ENCODE measurements at places on chromosomes 11 and 22.
A peak's percentile ranks its signal among the peaks of the same experiment; 100 is the strongest.

- no peak for DNase-seq
These were observed 1060.8 kb downstream of the OPCML start for GRCh38 chr11:132471466-132471865.

GRCh38 chr11:106983261-106983660 is 35.0 kb downstream of the GUCY1A2 start:
- DNase-seq, result no peak

DNA sequence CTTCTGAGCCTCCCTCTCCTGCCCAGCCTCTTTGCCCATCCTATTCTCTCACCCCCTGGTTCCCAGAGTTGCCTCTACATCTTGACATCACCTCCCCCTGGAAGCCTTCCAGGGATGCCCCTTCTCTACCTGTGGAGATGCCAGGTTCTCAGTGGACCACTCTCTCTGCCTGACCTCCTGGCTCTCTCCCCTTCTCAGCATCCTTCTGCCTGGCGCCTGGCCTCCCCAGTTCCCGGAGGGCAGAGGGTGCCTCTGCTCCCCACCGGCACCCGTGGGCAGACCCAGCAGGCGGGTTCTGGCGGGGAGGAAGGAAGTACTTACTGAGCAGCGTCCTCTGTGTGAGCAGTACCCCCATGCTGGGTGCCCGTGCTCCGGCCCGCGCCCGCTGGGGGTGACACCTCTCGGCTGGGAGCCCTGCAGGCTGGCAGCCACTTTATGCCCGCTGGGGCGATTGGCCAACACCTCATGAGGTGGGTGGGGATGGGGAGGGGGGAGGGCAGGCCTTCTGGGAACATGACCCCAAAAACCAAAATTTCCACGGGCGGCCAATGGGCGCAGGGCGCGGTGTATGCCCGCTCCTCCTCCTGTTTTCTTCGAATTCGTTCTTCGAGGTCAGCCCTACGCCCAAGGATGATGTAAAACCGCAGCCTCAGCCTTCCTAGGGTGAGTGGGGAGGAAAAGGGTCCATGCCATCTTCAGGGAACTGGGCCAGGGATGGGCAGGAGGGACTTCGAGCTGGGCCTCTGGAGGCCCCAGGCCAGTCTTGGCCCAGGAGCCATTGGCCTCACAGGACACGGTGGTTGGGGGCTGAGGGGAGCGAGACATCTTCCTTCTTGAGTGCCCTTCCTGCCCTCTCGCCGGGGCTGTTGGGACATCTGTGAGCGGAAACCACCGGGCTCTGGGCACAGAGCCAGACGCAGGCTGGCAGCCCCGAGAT is at the start of gene OSM:
OSM (minus strand) TSS at position 407 of the 937 bp plus-strand sequence; CDS start at position 355, 52 bp downstream.
- DNase-seq, result peak; percentile 95

- DNase-seq, result no peak
These were observed 442.2 kb upstream of the B3GAT1 start for GRCh38 chr11:134853992-134854991.

GRCh38 chr11:102600666-102601065 is 24.5 kb downstream of the MMP20 start:
- no peak for DNase-seq

DNA sequence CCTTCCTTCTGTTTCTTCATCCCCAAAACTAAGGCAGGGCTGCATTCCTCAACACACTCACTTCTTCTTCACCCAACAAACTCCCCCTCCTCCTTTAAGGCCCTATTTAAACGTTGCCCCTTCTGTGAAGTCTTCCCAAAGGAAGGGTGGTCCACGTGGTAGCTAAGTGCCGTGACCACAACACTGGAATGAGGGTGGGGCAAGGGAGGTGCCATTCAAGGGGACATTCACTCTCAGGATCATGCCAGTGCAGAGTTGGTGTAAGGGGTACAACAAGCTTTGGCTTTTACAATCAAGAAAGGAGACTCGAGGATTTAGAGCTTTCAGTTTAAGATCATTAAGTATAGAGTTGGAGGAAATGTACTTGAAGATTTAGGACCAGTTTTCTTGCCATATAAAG is 8.0 kb upstream of the MS4A10 start:
- DNase-seq, result no peak

GRCh38 chr11:38900211-38900610 is 2302.2 kb upstream of the RAG2 start:
- DNase-seq, result no peak

DNA sequence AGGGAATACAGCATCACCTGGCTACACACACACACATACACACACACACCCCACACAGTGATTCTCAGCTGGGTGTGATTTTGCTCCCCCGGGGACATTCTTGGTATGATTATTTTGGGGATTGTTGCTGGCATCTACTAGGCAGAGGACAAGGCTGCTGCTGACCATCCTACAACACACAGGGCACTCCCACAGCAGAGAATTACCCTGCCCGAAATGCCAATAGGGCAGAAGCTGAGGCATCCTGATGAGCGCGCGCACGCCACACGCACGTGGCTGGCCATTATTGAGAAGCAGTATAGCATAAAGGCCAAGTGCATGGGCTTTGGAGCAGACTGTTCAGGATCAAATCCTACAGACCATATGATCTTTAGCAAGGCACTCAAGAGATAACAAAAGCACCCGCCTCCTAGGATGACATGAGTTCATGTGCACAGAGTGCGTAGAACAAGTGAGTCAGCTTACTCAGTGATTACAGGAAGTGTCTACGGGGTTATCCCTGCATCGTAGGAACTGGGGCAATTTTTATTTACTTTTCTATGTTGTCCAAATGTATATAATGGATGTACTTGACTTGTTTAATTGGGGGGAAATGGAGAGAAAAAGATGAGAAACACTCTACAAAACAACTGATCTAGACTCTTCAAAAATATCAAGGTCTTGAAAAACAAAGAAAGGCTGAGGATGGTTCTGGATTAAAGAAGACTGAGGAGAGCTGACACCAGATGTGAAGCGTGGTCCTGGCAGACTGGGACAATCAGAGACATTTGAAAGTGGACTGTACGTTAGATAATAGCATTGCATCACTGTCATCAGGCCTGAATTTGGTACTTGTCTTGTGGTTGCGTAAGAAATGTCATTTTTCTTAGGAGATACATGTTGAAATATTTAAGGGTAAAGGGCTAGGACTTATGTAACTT is 7.2 kb upstream of the EHD1 start:
- peak; percentile 88 for DNase-seq

DNA sequence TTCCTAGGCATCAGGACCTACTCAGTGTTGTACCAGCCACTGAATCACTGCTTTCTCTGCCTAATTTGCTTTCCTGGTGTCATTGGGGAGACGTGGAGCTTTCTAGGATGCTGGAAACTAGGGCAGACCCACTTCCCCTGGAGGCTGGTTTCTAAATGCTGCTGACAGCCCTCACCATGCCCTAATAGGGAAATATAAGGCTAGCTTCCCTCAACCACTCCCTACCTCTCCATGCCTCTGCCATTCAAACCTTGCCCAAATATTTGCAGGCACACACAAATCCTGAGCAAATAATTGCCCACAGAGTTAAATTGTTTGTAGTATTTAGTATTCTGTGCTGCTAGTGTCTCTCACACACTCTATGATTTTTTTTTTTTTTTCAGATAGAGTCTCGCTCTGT is 310.2 kb downstream of the DDX10 start:
- DNase-seq, result no peak

DNA sequence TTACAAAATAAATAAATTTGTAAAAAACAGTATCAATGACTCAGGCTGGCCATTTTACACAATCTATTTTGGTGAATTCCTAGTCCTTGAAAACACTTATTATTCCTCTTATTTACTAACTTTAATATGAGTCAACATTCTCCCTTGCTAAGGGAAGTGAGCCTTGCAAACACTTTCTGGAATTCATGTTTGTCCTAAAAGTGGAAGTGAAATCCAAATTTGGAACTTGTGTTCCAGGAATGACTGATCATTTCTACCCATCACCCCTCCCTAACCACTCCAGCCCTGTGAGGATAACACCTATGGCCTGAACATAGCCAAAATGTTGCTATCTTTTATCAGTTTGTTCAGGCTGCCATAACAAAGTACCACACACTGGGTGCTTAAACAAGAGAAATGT is 83.1 kb downstream of the OR5AK2 start:
- DNase-seq, result no peak

GRCh38 chr11:43825217-43825816 is 55.3 kb upstream of the ALKBH3 start:
- peak; percentile 6 for DNase-seq

DNA sequence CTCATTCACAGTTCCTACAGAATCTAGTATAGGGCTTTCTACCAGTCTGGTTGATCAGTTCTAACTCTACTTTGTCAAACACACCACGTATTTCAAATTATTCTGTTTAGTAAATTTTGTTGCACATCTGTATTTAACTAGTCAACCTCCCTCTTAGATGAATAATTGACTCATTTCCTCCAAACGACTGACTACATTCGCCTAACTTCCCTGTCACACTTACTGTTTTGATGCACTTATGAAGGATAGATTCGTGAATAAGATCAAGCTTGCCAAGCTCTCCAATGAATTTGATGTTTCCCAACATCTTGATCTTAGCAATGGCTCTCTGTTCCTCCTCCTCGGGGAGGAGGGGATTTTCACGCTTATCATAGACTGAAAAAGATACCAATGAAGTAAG is 5.0 kb downstream of the EIF4G2 start:
- no peak for DNase-seq

DNA sequence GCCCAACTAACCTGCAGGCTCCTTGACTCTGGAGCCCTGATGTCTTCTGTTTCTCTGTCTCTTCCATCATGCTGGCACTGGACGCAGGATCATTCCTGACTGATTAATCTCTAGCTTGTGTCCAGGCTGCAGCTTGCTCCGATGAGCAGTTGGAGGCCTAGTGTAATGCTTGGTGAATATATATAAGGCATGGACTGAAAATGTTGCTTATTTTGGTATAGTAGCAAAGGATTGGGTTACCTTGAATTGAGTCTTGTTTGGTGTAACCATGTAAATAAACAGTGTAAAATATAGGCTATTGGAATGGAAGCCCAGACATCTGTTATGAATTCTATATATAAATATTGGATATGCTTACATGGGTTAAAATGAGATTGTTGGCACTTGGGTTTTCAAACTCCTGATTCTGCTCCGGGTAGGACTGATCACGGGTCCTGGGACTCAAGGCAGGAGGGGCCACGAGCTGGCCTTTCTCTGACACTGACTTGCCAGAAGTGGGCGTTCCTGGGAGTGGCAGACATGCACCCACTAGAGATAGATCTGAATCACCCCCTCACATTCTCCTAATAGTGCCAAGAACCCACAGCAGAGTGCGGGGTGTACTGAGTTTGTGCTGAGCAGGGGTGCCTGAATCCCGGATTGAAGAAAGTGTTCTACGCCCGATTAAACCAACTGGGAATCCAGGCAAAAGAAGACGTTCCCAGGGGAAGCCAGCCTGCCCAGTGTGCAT is 25.8 kb downstream of the LRP5 start:
- no peak for DNase-seq

GRCh38 chr11:68402355-68403031 is 58.1 kb upstream of the PPP6R3 start:
- no peak for DNase-seq

GRCh38 chr22:49633010-49633324 is 194.7 kb downstream of the BRD1 start:
- DNase-seq, result no peak

GRCh38 chr11:87812571-87813365 is 362.5 kb downstream of the RAB38 start:
- no peak for DNase-seq

DNA sequence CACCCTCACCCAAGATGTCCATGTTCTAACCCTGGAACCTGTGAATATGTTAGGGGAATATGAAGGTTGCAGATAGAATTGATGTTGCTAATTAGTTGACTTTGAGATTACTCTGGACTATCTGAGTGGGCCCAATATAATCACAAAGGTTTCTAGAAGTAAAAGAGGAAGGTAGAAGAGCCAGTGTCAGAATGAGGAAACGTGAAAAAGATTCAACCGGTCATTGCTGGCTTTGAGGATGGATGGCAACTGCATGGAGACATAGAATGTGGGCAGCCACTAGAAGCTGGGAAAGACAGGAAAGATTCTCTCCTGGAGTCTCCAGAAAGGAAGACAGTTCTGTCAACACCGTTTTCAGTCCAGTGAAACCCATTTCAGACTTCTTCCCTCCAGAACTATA is 86.6 kb downstream of the CLPB start:
- DNase-seq, result peak; percentile 15

DNA sequence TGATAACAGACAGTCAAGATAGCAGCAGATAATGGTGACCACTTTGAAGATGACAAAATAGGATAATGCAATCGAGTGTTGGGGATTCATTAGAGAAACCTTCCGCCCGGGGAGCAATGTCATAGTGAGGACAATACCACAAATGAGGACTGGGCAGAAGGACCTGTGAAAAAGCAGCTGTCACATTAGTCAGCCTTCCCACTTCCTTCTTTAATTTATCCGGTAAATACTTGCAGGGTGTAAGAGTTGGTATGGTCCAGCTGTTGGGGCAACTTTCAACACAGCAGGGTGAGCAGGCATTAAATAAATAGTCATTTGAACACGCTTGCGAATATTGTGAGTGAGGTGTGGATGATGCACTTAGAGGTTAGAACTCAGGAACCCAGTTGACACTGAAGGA is 132.5 kb upstream of the KIRREL3 start:
- no peak for DNase-seq

- DNase-seq, result no peak
These were observed 3.6 kb downstream of the C11orf86 start for GRCh38 chr11:66978717-66979116.

- DNase-seq, result peak; percentile 93
These were observed 1.8 kb downstream of the FLI1 start for GRCh38 chr11:128695539-128696221.

DNA sequence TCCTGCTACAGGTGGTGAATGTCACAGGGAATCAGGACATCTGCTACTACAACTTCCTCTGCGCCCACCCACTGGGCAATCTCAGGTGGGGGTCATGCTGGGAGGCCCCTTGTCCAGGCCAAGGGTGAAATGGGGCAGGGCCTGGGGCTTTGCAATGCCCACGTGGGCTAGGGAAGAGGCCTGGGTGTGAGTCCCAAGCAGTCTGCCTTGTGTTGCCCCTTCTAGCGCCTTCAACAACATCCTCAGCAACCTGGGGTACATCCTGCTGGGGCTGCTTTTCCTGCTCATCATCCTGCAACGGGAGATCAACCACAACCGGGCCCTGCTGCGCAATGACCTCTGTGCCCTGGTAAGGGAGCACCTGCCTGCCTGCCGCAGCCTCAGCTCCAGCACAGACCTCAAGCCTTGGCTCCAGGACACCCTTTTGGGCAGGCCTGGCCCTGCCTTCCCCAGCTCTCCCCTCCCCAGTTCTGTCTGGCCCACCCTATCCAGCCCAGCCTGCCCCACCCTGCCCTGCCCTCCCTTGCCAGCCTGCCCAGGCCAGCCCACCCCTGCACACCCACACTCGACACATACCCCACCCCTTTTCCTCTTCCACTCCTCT is 9.1 kb upstream of the TAGLN start:
- no peak for DNase-seq
